ENCODE measurements at places on chromosomes 3 and 15. TPM values are rescaled to one million over a fixed set of nuclear protein-coding genes. Genes with fewer than 3 reads are reported as not detected.

DNA sequence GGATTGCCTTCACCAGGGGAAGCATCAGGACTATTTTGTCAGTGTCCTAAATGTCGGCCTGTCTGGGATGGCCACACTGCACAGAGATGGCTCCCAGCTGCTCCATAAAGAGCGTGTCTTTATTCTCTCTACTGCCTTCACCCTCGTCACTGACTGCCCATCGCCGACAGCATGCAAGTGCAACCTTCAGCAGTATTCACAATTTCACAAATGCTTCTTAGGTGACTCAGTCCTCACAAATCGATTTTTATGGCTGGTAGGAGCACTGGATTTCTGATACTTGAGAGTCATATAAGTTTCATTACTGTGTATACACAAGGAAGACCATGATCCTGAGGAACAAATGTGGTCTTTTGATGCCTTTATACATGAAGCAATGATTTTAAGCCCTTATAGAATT is 1.1 kb upstream of the SSUH2 start:
- DNase-seq, result no peak

- no peak for DNase-seq
These were observed 186.1 kb downstream of the TJP1 start for GRCh38 chr15:29636140-29636539.

DNA sequence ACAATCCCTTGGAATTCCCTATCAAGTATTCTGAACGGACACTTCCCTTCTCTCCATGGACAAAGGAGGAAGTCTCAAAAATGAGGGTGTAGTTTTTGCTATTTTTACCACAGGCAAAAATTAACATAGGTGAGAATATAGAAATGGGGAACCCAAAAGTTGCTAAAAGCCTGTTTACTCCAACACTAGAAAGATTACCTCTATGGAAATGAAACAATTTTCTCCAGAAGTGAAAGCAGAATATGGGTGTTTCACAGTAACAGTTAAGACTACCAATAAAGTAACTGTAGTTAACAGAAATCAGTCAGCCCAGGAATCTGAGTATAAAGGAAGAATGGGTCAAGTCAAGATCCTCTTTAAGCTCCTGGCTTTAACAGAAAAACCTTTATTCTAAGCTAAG is 9.3 kb downstream of the TRA2B start:
- no peak for DNase-seq

DNA sequence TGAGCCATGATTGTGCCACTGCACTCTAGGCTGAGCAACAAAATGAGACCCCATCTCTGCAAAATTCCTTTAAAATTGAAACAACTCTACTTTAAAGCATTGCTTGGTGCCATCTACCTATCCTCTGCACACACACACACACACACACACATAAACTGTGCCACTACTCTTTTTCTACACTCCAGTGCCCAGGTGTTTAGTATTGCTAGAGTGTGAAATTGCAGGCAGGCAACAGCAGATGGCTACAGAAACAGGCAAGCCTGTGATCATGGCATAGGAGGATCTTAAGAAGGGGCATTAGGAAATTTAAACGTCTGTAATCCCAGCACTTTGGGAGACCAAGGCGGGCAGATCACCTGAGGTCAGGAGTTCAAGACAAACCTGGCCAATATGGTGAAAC is 39.0 kb downstream of the SIDT1 start:
- no peak for DNase-seq

- no peak for DNase-seq
These were observed 12.0 kb downstream of the C15orf40 start for GRCh38 chr15:82999426-82999825.

Gene VIPR1
- total RNA-seq, result 2.1 TPM

Gene ROPN1
- total RNA-seq, result not detected

Gene PLA2G4D
- not detected for total RNA-seq
